Stimulated activated CD4-positive, alpha-beta T cell treated with anti-CD3 and anti-CD28 coated beads, Interleukin-15, amount 100 ng/mL, for 24 hours (primary cell): ENCODE measurements at places on chromosomes 13 and 19.
A peak's percentile ranks its signal among the peaks of the same experiment; 100 is the strongest.

GRCh38 chr19:10968527-10969135, 7.8 kb downstream of the SMARCA4 start:
- DNase-seq = no peak

DNA sequence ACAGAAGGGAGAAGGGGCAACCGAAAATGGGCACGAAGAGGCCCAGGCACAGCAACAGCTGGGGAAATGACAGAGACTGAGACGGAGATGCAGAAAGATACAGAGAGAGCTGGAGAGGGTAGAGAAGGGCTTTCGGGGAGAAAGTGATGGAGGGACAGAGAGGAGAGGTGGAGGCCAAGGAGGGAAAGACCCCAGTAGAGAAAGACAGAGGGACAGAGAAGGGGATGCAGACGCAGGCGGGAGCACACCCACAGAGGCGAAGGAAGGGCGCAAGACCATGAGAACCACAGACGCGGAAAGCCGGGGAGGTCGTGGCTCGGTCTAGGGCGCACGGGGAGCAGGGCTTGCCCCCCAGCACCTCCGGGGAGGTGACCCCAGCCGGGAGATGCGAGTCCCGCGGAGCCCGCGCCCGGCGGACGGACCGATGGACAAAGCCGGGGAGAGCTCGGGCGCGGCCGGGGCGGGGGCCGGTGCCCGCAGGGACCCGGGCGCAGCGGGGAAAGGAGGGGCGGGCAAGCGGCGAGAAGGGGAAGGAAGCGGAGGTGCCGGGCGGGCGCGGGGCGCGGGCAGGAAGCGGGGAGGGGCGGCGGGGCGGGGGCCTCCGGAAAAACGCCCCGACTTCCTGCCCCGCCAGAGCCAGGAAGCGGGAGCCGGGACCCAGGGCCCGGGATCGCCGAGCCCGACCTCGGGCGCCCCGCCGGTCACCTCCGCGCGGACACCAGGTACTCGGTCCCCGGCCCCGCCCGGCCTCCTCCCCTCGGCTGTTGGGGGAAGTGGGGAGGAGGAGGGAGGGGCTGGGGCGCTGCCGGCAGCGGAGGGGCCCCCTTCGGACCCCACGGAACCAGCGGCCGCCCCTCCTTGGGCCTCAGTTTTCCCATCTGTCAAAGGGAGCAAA, at the start of gene ARHGEF1:
TSS of gene ARHGEF1 (plus strand) at position 617 of the 895 bp plus-strand sequence. CDS start 4,899 bp downstream, outside the sequence.
- DNase-seq = peak; percentile 77

- peak; percentile 36 for DNase-seq
Measured at GRCh38 chr19:19480688-19481087, 34.7 kb downstream of the TSSK6 start.

GRCh38 chr19:3310711-3311110, 55.7 kb upstream of the NFIC start:
- DNase-seq = no peak

- no peak for DNase-seq
Measured at GRCh38 chr19:6074709-6075403, 35.4 kb downstream of the RFX2 start.

DNA sequence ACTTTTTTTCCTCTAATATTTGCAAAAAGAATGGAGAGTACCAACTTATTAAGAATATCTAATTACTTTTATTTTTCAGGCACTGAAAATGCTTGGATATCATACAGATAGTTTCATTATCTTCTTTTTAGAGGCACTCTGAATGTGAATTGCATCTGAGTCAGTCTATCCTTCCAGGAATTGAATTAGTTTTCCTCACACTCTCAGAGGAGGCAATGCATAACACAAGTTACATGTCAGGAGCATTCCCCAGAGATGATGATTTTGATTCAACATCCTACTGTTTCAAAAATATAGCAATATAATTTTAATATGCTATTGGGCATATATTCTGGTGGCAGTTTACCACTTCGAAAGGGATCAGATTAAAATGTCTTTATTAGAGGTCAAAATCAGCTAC, 1315.4 kb downstream of the PCDH9 start:
- DNase-seq = no peak

DNA sequence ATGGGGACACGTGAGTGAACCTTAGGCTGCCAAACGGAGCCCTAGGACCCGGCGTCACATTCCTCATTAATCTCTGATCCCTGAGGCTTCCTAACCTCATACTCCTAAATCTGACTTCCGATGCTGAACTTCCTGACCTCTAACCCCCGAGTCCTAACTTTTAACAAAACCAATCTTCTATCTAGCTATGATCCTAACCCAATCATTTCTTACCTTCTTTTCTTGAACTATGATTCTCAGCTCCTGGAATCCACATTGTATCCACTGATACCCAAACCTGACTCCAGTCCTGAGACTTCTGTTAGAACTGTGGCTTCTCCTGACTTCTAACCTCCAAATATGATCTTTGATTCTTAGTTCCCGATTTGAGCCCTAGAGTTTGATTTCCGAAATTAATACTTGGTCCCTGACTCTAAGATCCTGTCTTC, 447 bp downstream of the NFKBIB start:
- DNase-seq = no peak

DNA sequence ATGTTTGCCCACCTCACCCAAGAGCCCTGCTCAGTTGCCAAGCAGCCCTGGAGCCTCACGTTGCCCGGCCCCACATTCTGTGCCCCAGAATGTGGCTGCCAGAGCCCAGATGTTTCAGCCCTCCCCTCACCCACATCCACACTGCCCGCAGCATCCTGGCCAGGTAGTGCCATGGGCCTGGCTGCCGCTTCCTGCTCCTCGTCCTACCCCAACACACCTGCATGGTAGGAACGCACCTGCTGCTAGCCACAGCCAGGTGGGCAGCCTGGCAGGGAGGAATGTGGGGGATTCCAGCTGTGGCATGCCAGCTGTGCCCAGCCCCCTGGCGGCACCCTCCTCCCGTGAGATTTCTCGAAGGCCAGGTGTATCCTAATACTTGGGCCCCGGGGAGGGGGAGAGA, 7.5 kb upstream of the NFIX start:
- DNase-seq = no peak

DNA sequence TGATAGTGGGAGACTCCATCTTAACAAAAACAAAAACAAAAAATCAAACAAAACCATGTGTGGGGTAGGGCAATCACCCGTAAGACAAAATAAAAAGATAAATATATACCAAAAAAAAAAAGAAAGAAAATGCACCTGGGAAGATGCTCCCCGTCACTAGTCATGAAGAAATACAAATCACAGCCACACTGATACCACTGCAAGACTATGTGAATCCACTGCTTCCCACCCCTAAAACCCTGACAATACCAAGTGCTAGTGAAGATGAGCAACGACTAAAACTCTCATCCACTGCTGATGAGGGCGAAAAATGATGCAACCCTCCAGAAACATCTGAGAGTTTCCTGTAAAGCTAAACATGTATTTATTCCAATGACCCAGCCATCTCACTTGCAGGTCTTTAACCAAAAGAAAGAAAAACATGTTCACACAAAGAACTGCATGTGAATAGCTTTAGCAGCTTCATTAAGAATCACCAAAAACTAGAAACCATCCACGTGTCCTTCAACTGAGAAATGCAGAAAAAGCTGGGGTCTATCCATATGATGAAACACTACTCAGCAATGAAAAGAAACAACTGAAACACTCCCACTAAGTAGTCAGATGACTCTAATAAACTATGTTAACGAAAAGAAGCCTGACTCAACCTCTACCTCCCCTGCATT, 31.7 kb downstream of the BRD4 start:
- peak; percentile 23 for DNase-seq

DNA sequence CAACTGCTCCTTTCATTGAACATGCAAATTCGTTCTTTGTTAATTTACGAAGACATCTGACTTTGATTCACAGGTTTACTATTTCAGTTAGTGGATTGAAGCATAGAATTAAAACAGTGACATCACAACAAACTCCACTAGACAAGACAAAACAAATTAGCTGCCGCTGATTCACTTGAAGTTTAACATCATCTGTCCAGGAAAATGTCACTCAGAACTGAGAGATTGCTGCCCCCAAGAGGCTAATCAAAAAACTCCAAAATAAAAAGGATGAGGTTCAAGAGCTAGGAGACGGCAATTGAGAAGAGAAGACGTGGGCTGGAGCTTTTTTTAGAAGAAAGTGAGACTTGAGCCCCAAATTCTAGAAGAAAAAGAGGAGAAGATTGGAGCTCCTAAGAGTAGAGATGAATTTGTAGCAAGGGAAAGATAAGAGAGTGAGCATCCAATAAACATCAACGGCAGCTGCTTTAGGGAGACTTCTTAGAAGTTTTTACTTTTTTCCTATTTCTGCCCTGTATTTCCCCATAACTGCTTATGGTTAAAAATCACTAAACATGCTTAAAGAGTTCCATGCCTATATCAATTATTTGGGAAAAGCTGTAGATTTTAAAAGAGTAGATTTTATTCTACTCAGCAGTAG, 40.8 kb upstream of the TPP2 start:
- DNase-seq = peak; percentile 5

DNA sequence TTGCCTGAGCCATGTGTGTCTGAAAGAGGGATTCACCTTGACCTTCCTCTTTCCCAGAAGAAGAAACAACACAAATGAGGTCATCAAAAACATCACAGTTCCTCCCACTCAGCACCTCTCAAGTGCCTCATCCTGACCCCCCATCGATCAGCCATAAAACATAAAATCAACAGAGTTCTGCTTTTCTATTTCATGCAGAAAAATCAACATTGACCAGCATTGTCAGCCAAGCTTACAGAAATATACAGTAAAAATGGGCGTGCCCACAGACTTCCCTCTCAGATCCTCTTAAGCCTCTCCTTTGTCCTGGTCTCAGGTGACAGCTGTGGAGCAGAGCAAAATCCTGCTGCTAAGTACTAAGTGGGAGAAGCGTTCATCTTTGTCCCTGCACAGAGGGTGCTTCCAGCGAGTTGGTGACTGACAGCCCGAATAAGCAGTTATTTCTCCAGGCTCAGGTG, 213.3 kb downstream of the OLFM4 start:
- DNase-seq = no peak
